Stimulated activated memory B cell treated with anti-CD40 and anti-IgM and Interleukin-4, amounts not matched to agents 10 μg/mL and 1 μg/mL and 100 μg/mL, for 72 hours (primary cell): ENCODE measurements at places on chromosomes 3 and 15.

- no peak for ATAC-seq
Measured at GRCh38 chr3:123805504-123805903, 78.6 kb downstream of the MYLK start.

GRCh38 chr3:32239307-32240158 lies 1.1 kb downstream of the CMTM8 start:
- ATAC-seq = no peak

GRCh38 chr3:169327546-169328356 lies 335.8 kb downstream of the MECOM start:
- no peak for ATAC-seq

DNA sequence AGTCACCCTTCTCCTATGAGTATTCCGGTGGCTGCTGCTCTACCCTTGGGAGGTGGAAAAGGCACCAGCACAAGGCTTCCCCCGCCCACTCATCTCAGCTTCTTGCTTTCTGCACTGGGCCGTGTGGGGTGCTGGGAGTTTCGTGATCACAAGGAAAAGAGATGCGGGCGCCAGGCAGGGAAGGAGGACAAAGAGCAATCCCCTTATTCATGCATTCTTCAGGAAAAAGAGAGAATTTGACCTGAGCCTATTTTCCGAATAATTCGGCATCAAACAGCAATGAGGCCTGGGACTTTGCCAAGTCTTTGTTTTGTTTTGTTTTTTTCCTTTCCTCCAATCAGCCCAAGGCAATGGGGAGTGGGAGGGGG lies 102.2 kb upstream of the LPP start:
- no peak for ATAC-seq

DNA sequence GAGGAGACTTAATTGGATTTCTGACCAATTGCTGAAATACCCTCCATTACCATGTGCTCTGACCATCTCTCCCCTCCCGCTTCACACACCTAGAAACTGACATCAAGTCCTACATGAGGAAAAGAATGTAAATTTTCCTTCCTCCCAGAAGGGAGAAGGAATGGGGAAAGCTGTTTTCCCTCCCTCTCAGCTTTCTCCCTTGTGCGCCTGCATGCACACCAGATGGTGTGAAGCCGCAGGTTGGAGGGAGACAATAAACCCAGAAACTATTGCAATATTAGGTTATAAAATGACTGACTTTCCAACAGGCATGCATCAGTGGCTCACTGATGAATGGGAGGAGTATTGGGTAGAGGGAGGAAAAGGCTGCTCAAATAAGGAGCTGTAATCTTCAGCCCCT lies 50.9 kb downstream of the MB21D2 start:
- ATAC-seq = no peak

DNA sequence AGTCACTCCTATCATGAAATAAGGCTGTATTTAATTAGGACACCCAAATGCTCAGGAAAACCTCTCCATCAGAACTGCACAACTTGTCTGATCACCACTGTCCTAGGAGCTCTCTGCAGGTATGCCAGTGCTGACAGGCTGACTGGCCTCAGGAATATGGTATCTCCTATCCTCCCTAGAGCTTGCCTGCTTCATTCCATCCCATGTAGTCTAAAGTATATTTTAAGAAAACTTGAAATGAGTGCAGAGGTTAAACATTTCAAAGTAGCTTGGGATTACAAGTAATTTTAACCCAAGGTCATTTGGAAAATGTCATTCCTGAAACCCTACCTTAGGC lies 23.7 kb downstream of the FILIP1L start:
- ATAC-seq = no peak

- no peak for ATAC-seq
Measured at GRCh38 chr3:188326968-188327367, 173.0 kb downstream of the LPP start.

GRCh38 chr15:59140422-59141226 lies 35.7 kb downstream of the CCNB2 start:
- no peak for ATAC-seq

- no peak for ATAC-seq
Measured at GRCh38 chr3:44562147-44562546, 7.2 kb downstream of the ZKSCAN7 start.

DNA sequence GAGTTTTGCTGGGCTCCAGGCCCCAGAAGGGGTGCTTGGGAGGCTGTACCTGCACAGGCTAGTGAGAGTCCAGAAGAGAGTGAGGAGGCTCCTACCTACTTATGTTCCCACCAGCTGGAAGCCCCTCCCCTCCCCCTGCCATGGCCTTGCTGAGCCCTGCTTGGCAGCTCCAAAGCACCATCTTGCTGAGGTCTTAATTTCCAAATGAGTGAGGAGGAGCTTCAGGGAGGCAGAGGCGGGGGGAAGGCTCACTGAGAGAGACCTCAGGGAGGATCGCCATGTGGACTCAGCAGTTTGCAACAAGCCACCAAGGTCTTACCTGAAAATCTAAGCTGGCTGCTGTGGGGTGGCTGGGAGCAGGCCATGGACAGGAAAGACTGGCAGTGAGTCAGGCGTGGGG lies 8.7 kb upstream of the CACNA2D2 start:
- no peak for ATAC-seq

DNA sequence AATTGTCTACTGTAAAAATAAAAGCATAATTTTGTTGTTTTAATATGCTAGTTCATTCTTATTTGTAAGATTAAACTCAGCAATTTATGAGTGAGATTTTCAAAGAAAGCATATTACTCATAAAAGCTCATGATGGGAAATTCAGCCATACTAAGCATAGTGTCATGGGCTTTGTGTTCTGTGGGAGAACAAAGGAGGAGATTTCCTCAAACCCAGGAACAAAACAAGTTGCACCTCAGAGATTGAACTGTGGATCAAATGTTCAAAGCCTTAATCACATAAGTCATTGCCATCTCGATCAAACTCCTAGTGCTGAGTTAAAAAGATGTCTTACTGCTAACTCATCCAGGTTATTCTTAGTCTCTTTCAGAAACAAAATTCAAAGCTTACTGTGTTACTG lies 85.6 kb upstream of the PDZRN3 start:
- no peak for ATAC-seq
